Chondrocyte (in vitro differentiated cells): ENCODE measurements at places on chromosomes 6 and 20.

DNA sequence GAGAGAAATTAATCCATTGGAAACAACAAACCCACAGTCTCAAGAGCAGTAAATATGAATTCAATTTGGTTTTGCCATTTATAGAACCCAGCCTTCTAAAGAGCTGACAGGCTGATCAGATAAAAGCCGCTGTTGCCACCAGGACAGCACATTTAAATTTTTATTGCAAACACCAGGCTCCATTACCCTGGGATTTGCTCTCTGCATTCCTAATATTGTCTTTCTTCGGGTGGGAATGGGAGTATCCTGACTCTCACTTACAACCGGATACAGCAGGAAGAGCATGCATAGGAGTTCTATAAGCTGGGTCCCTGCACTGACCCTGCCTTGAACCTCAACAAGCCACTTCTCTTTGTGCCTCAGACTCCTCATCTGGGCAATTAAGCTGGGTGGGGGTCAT lies 142.9 kb downstream of the LRFN2 start:
- no peak for DNase-seq

DNA sequence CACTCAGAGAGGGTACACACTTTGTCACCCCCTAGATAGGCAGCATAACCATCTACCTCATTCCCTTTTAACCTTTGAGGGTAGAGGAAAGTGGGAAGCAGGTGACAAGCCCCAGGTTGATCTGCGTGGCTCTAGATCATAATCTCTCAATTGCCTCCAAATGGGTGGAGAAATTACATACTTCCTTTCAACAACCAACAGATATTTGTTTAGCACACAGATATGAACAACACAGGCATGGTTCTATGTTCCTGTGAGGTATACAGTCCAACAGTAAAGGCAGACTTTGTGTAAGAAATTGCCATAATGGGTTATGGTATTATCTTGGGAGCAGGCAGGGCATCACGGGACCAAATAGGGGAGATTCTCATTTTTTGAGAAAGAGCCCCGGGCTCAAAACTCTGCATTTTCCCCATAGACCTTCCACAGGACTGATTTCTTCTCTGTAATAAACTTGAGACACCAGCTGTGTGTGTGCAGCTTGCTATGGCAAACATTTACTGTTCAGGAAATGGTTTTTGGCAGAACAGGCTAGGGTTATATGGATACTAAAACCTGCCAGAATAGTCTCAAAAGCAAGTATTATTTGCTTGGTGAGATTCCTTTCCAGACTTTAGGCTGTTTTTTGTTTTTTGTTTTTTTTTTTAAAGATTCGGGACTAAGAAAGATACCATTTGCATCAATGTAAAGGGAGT lies 126.2 kb downstream of the CD164 start:
- no peak for DNase-seq

DNA sequence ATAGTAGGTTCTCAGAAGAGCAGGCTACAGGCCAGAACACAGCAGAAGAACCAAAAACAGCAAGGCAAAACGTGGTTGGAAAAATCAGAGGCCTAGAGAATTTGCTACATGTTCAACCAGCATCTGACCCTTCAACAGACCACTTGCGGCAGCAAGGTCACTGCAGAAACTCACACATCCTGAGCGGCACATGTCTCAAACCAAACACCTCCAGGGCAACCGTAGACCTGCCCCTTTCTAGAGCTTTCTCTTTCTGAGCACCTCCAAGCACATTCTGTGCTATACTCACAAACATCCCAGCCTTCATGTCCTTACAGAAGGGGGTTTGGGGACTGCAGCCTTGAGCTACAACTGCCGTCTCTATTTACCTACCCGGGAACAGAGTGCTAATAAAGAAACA lies 52.6 kb downstream of the GFOD1 start:
- DNase-seq = no peak

- no peak for DNase-seq
Measured at GRCh38 chr6:96929741-96930140, 5.2 kb downstream of the KLHL32 start.
